NCI-H345 (cell line): ENCODE measurements at places on chromosomes 12 and 14.

DNA sequence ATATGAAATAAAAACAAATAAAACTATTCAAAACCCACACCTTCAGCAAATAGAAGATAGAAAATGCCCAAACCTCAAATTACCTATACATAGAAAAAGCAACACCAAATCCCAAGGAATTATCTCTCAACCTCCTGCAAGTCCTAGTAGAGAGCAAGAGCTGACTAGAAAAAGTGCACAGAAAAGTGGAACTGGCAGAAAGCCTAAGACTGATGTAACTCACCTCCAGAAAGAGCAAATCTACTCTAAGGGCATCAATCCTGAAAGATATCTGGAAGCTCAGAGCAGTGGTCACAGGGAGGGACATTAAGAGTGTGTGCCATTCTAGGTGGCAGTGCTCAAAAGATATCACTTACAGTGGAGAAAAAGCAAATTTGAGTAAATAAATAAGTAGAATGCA, 62.1 kb upstream of the PLEKHG7 start:
- no peak for DNase-seq

DNA sequence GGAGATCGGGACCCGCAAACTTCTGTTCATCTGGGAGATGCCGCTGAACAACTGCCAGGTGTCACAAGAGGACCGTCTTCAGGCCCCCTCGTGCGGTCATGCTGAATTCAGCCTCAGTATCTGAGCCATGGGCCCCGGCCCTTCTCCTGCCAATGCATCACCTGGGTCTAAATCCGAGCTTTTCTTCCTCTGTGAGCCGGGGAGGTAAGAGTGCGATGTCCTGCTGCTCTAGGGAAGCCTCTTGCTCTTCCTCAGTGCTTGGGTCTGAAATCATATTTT, 155.8 kb upstream of the FKBP4 start:
- no peak for DNase-seq

DNA sequence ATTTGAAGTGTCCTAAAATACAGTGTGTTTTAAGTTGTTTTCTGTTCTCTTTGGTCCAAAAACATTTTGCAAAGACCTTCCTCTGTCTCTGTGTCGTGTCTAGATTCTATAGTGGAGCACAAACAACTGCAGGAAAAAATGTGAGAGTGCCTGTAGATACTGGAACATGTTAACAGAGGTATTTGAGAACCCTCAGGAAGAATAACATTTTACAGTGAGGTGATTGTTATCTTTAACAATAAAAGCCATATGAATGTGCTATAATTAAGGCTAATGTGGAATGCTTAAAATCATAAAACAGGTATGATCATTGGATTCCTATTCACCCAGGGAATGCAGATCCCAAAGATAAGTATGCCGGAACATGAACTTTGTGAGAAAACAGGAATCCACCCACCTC, 98.0 kb downstream of the SAMD4A start:
- DNase-seq, result no peak

DNA sequence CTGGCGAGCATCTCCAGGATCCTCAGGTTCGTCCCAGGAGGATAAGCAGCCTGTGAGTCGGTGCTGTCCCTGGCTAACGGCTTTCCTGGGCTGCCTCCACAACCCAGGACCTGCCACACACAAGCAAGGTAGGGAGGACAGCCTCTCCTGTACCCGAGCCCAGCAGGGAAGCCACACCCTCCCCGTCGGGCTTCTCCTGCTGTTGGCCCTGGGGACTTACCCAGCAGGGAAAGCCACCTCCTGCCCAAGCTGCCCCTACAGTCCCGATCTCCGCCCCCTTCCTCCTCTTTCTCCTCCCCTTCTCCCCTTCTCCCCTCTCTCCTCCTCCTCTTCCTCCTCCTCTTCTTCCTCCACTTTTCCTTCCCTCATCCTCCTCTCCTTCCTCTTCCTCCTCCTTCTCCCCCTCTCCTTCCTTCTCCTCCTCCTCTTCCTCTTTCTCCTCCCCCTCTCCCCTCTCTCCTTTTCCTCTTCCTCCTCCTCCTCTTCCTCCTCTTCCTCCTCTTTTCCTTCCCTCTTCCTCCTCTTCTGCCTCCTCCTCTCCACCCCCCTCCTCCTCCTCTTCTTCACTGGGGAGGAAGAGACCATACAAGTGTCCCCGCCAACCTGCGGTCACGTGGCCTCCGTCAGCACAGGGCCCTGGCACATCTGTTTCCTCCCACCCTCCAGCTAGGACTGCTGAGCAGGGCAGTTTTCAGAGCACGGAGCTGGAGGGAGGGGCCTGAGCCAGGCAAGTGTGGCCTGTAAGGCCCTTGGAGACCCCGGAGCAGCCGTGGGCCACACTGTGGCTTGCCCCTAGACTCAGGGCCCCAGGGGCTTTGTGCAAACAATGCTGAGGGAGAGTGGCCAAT, 17.3 kb upstream of the RFLNA start:
- peak; percentile 9 for DNase-seq

GRCh38 chr12:75481774-75482173, 1.2 kb downstream of the GLIPR1 start:
- DNase-seq, result no peak

DNA sequence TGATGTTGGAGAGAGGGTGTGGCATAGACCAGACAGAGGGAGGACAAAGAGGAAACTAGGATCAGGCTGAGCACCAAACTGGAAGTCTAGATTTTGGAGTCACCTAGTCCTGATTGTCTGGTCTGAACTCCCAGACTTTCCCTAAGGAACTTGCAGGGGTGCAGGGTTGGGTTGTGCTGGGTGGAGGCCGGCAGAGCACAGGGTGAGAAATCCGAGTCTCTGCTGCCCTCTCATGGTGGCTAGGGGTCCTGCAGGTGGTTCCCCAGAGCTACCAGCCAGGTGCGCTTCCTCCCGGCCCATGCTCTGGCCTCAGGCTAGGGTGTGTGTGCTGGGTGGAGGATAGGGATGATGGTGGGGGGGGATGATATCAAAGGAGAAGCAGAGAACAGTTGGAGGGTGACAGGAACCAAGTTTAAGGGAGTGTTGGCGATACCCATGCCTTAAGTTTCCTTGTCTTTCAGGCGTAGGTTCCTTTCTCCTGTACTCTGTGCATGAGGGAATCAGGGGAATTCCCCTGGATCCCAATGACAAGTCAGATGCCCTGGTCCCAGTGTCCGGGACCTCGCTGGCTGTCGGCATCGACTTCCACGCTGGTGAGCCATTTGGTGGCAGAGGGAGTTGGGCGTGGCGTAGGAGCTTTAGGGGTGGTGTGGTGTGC, 33.5 kb upstream of the NXPH4 start:
- peak; percentile 76 for DNase-seq

DNA sequence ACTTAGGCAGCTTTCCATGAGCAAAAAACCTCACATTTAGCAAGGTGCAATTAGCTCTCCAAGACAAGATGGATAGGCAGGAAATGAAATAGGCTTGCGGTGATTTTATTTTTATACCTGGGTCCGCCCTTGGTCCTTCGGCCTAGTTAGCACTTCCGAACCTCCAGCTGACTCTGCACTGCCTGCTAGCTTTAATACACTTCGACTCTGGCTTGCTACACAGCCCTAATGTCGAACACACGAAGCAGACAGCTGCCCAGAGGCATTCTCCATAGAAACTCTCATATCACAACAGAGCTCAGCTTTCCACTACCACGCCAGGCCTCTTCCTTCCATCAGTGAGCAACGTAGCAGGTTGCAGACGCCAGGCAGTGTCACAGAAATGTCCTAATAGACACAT, 688.0 kb downstream of the VRK1 start:
- DNase-seq, result no peak

DNA sequence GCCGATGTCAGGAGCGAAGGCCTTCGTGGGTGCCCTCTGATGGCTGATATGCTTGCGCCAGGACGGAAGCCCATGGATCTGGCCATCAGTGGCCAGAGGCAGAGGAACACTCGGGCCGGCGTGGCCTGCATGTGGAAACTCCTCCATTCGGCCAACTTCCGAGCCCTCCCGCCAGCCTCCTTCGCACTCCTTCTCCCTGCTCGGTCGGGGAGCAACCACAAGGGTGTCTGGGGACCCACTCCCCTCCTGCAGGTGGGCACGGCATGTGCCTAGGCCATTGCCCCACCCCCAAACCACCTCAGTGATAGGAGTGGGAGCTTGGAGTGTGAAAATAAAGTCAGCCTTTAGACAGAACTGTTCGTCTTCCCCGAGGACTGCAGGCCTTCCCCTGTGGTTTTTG, 231.3 kb downstream of the BCL11B start:
- no peak for DNase-seq
